CD4-positive, alpha-beta memory T cell (primary cell): ENCODE measurements at places on chromosomes 5 and 9. TPM values are rescaled to one million over a fixed set of nuclear protein-coding genes. Genes with fewer than 3 reads are reported as not detected.

The TRAF1 gene
- 174 TPM for total RNA-seq

The FOXD4L6 gene
- not detected for total RNA-seq

The MYOT gene
- total RNA-seq = not detected

The ARL14EPL gene
- not detected for total RNA-seq

The HRCT1 gene
- total RNA-seq = not detected

The ZNF354B gene
- 32.4 TPM for total RNA-seq

DNA sequence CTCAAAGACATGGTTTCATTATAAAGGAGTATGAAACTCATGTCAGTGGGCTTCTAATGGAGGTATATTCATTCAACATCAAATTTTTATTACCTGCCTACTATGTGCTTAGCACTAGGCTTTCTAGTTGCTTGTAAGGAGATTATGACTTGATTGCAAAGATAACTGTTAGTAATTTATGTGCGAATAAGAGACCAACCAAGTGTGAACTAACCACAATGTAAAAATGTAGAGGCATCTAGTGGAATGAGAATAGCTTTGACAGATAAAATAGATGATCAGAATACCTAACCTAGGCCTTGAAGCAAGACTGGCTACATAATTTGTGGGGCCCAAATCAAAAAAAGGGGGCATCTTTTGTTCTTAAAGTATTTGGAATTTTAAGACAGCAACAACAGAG is 13.0 kb upstream of the PPP2R2B start:
- peaks cover 6% of the 10 kb centered on the region for H3K4me1 ChIP-seq
- no peak overlapping the region for H3K4me3 ChIP-seq
- no peak overlapping the region for H3K27ac ChIP-seq
- no peaks in the 10 kb centered on the region for H3K36me3 ChIP-seq
- H3K27me3 ChIP-seq = no peaks in the 10 kb centered on the region

DNA sequence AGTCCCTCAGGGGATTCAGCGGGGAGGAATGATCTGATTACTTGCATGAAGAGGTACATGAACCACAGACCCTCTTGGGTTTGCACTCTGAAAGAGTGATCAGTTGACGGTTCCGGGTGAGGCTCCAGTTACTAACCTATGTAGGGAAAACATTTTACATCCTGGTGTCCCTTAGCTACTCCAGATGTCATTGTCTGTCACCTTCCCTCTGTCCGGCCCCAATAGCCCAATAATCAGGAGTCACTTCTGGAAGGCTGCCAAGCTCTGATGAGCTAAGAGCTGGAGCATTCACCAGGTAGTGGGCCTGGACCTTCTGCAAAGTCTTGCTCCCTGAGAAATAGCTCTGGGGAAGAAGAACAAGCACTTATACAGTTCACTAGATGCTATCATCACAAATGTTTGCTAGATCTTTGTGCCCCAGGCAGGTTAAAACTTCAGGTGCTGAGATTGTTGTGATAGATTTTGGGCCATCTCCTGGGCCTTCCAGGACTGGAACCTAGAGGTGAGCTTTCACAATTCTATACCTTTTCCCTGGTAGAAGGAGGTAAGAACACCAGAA is 64.5 kb downstream of the ENTREP1 start:
- DNase-seq = no peak
- no peak overlapping the region for H3K4me3 ChIP-seq
- no peaks in the 10 kb centered on the region for H3K27me3 ChIP-seq
- no peaks in the 10 kb centered on the region for H3K4me1 ChIP-seq

- no peaks in the 10 kb centered on the region for H3K36me3 ChIP-seq
- H3K27ac ChIP-seq = no peak overlapping the region
- H3K4me3 ChIP-seq = no peak overlapping the region
- H3K4me1 ChIP-seq = no peaks in the 10 kb centered on the region
Observed at GRCh38 chr9:91302831-91303230, 58.9 kb downstream of the AUH start.
